ENCODE measurements at places on chromosomes 6 and 20. TPM values are rescaled to one million over a fixed set of nuclear protein-coding genes. Genes with fewer than 3 reads are reported as not detected.

DNA sequence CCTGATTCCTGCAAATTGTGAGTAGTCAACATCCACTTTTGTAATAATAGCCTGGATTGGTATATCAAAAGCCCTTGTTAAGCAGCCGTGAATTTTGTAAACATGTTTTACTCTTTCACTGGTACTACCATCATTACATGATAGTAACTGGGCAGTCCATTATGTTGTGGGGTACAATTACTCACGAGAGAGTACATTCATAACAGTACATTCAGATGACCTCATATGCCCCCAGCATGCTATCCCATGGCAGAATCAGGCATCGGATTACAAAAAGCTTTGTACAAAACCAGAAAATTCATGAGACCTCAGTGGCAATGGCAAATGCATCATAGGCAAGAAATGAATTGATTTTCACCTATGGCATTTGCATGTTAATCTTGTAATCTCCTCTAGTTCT, 166.2 kb downstream of the EPM2A start:
- DNase-seq: no peak

GRCh38 chr20:34701405-34702085, 2.6 kb upstream of the TP53INP2 start:
- DNase-seq: no peak

DNA sequence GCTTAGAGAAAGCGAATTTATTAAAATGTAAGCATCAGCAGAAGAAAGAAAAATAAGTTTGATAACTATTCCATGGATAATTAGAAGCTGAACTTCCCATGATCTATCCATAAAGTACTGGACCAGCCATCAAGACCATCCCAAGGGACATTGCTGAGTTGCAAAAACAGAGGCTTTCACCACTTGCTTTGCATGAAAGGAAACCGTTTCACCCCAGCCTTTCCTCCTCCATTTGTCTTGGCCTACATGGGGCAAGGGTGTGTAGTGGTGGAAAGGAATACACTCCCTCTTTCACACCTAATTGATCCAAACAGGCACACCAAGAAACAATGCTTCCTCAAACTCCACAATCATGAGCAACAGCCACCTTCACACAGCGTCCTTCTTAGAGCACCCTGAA, 10.4 kb downstream of the HIVEP2 start:
- no peak for DNase-seq

- no peak for DNase-seq
Observed at GRCh38 chr20:47181056-47181862, 175.2 kb downstream of the ZMYND8 start.

GRCh38 chr6:13922750-13923149, 2.0 kb upstream of the RNF182 start:
- DNase-seq: no peak

- no peak for DNase-seq
Observed at GRCh38 chr6:167153521-167153959, 4.2 kb downstream of the GPR31 start.

- DNase-seq: no peak
Observed at GRCh38 chr6:150208611-150209352, 65.9 kb downstream of the PPP1R14C start.

DNA sequence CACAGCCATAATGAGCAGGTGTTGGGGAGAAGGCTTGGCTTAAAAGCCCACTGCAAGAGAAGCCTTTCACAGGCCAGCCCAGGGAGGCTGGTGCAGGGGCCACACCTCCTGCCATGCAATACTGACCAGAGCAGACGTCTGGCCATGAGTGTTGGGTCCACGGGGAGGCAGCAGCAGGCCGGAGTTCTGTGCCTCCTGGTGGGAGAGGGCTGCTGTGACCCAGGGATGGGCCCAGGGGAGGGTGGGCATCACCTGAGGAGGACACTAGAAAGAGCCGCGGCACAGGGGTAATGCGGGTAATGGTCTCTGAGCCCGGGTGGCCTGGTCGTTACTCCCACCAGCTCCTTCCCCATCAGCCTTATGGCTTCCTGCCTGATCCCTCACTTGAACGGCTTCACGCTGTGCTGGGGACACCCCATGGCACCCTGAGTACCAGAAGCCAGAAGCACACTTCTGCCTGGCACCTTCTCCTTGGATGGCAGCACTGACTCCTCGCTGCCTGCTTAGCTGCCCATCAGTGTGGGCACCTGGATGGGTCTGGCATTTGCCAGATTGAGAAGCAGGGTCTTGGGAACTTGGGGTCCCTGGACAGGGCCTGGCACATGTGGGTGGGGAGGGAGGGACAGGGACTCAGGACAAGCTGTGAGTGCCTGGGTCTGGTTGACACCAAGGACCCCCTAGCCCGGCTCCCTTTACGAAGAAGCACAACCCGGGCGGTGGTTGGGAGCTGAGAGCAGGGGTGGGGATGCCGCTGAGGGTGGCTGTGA, 108.8 kb downstream of the ASXL1 start:
- DNase-seq: no peak

DNA sequence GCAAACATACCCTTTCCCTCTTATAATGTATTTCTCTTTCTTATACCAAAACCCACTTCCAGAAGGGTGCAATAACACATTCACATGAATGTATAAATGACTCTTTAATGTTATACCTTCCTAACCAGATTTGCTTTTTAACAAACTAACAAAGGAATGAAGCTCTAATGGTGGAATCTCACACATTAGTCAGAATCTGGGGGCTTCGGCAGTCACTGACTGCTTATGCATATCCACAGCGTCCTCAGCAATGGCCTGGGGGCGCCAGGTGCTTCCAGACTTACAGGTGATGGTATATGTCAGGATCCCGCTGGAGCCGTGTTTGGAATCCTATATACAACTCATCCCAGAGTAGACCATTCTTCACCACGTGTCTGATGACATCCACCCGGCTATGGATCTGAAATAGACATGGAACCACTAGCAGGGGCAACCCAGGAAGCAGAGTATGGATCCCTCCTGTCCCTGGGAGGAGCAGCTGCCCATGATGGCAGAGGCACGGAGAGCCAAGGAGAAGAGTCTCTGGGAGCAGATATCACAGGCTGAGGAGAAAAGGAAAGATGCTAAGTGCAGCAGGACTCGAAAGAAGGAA, 150.8 kb upstream of the RIPOR2 start:
- no peak for DNase-seq

GRCh38 chr6:168216751-168217191, 102.8 kb downstream of the DACT2 start:
- no peak for DNase-seq

DNA sequence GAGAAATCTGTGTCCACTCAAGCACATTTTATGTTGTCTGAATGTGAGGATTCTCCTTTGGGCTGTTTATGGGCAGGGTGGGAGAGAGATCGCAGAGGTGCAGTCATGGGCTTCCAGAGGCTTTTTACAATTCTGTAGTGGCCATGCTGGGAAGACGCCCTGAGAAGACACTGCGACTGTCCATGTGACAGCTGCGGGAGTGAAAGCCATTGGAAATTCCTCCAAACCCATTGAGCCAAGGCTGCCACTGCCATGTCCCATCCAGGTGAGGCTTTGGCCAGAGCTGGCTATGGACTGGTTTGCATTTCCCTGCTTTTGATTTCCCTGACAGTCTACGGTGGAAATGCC, 216.9 kb upstream of the ECI2 start:
- DNase-seq: no peak

DNA sequence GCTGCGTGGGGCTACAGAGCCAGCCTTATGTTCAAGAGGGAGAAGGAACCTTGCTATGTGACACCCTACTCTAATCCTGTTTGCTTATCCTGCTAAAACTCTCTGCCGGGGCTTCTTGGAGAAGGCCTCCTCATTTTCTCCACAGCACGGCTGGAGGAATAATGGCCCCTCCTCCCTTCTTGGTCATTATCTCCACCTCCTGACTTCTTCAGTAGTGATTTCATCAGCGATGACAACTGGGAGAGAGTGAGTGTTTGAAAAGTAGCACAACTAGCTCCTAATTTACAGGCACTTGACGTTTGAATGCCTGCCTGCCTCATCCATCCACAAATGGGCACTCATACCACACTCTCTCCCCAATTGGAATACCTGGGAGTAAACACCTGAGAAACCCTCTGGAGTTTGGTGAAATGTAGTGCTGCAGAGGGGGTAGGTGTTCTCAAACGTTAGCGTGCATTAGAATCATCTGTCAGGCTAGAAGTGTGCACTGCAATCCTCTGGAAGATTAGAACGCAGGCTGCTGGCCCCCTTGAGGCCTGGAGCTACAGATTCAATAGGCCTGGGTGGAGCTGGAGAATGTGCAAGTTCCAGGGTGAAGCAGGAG, 148.5 kb downstream of the FOXC1 start:
- no peak for DNase-seq

- DNase-seq: no peak
Observed at GRCh38 chr6:11146117-11146826, 34.7 kb upstream of the ERVFRD-1 start.

- peak; percentile 84 for DNase-seq
Observed at GRCh38 chr6:30541515-30542403, 14.5 kb downstream of the GNL1 start.

DNA sequence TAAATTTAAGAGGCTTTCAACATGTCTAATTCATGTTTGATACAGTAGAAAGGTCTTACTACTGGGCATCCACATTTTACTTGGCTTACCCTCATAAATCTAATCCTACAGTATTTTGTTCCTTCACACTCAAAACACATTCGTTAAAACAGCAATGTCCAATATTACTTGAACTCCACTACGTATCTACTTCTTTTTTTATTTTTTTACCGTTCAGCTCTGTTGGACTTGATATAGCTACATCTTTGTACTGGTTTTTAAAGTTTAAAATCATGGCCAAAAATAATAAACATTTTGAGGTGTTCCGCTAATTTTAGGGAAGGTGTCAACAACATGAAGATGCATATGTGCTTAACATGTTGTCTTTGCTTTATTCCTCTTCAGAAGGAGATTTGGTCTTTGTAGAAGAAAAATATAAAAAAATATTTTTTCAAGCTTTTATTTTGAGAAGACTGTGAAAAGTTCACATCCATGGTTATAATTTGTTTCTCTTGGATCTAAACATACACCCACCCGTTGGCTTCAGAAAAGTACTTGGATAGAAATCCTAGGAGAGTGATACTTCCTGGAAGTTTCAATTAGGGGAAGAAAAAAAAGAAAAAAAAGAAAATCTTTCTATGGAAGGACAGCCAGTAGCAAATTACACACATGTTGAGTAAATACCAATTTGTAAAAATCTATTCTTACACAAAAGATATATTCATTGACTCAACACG, 71.5 kb downstream of the EPB41L2 start:
- no peak for DNase-seq

DNA sequence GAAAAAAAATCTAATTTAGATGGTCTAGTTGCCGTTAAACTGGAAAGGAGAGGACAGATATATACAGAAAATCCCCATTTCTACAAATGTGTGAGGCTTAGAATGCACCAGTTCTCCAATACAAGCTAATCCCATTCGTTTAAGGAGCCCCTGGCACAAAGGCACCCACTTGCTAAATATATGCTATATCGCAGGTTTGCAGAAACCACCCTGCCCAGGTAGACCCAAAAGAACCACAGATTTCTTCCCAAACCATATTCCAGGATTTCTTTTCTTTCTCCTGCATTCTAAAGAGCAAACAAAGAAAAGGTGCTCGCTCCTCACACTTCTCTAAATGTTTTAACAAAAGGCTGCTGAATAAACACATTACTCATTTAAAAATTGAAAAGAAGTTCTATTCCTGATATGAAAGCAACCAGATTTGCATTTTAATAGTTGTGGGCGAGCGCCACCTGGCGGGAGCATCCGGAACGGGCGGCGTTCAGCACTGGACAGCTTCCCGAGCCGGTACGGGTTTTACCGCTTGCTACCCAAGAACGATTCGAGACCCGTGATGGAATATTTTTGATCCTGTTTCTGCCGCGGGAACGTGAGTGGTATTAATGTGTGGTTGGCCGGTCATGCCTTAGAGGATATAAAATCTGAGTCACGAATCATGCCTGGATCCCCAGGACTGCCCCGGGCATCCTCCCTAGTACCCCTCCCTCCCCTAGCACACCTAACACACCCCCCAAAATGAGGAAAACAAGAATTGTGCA, 2.1 kb downstream of the PTPRT start:
- peak; percentile 65 for DNase-seq

DNA sequence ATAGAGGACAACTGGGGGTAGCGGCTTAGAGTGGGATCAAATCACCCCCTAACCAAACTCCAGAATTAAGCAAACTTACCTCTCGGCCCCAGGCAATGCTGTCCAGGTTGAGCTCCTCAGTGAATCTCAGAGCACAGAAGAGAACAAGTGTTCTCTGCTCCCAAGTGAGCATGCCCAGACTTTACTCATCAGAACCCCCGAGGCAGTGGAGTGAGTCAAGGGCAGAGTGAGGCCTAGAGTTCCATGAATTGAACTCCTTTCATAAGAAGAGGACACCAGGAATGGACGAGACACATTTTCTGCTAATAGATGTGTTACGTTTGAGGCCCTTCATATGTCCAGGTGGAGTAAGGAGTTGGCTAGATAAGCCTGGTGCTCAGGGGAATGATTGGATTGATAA, 134.0 kb upstream of the DTNBP1 start:
- DNase-seq: no peak

DNA sequence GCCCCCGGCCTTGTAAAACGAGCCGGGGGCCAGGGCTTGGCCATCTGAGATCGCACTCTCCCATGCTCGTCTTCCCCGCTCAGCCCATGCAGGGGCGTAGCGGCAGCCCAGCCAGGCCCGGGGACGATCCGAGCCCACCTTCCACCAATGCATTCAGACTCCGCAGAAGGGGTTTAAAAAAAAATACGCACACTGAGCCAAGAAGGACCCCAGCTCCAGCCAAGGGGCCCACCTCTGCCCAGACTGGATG, 320 bp downstream of the GSTA4 start:
- DNase-seq: no peak

GRCh38 chr20:3248167-3248992, 9.4 kb upstream of the SLC4A11 start:
- no peak for DNase-seq

- DNase-seq: no peak
Observed at GRCh38 chr6:107331409-107332386, 127.7 kb downstream of the PDSS2 start.

GRCh38 chr20:57031867-57032355, 234.5 kb downstream of the BMP7 start:
- DNase-seq: no peak

DNA sequence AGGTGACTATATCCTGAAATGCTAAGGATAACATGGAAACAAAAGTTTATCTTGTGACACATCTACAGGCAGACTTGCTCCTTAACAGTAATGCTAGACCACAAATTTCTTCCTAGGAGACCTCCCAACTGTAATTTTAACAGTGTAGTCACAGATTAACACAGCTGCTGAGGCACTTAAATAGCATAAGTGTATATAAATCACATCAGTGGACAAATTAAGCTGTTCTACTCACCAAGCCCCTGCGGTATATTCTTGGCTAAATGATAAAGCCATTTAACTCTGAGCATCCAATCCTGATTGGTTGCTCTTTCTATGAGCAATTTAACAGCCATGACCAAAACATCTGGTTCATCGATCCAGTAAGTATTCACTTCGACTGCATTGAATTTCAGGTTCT, 73.3 kb upstream of the LYRM2 start:
- no peak for DNase-seq

- no peak for DNase-seq
Observed at GRCh38 chr6:139742671-139743070, 368.2 kb upstream of the CITED2 start.

Gene PCSK2
- 0.62 TPM for polyA plus RNA-seq

Gene FRS3
- polyA plus RNA-seq: 5.0 TPM

Gene LRRN4
- polyA plus RNA-seq: 12.2 TPM

Gene SLC26A8
- 0.47 TPM for polyA plus RNA-seq

Gene VNN1
- 0.23 TPM for polyA plus RNA-seq

Gene COMMD7
- 69.3 TPM for polyA plus RNA-seq

Gene EPB41L1
- polyA plus RNA-seq: 63.3 TPM

Gene GMEB2
- 10.7 TPM for polyA plus RNA-seq

Gene LAMA4
- polyA plus RNA-seq: 108 TPM

Gene SMAP1
- 31.3 TPM for polyA plus RNA-seq

Gene SDCBP2
- polyA plus RNA-seq: 1.7 TPM

Gene TULP4
- polyA plus RNA-seq: 26.3 TPM

Gene PRSS35
- polyA plus RNA-seq: 44.3 TPM
